ENCODE measurements at places on chromosomes 6 and 20. TPM values are rescaled to one million over a fixed set of nuclear protein-coding genes. Genes with fewer than 3 reads are reported as not detected.

Gene COL12A1
- 233 TPM for total RNA-seq

Gene RBCK1
- total RNA-seq = 98.8 TPM

Gene TCP11
- total RNA-seq = 1.6 TPM

Gene BTN2A1
- 50.8 TPM for total RNA-seq

Gene TDRD6
- not detected for total RNA-seq

DNA sequence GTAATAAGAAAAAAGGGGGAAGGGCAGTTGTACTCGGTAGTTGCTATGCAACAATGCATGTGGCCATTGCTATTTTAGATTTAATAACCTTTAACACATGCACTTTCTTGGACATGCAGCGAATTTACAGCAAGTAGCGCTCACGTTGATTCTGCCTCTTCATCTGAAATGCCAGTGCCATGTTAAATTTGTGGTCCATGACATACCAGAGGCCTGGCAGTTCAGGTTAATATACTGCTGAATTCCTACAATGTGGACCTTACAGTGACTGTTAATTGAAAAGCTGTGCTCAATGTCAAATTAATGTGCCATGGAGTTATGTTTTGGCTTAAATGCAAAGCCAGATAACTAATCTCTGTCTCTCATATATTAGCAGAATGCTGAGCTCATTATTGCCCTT, 699.7 kb downstream of the DOK5 start:
- no peak for DNase-seq

DNA sequence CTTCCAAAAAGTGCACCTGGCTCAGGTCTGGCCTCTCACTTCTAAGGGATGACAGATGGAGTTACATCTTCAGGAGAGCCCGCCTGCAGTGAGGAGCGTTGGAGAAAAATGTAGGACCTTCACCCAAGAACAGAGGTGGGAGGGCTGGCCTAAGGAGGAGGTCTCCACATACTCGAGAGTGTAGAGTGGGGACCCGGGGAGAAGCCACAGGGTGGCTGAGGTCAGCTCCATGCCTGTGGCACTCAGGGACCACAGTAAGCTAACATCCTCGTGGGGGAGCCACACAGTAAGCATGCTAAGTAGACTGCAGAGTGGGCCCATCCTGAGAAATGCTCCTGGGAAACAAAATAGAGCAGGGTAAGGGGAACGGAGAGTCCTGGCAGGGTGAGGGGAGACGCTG, 24.0 kb downstream of the AAR2 start:
- DNase-seq = no peak

DNA sequence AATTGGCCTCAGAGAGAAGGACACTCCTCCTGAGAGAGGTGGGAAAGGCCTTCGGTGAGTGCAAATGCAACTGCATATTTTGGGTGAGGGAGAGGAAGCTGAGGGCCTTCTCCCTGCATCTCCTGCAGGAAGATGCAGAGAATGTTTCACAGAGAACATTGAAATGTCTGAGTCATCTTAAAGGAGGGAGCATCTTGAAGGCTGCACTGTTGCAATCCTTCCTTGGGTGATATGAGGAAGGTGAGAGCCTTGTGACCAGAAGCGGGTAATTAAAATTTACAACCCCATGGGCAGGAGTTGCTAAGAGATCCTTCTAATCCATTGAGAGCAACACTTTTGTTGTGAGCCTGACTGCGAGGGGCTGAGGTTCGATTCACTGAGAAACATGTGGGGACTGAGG, 375.7 kb upstream of the MARCKS start:
- DNase-seq = no peak

DNA sequence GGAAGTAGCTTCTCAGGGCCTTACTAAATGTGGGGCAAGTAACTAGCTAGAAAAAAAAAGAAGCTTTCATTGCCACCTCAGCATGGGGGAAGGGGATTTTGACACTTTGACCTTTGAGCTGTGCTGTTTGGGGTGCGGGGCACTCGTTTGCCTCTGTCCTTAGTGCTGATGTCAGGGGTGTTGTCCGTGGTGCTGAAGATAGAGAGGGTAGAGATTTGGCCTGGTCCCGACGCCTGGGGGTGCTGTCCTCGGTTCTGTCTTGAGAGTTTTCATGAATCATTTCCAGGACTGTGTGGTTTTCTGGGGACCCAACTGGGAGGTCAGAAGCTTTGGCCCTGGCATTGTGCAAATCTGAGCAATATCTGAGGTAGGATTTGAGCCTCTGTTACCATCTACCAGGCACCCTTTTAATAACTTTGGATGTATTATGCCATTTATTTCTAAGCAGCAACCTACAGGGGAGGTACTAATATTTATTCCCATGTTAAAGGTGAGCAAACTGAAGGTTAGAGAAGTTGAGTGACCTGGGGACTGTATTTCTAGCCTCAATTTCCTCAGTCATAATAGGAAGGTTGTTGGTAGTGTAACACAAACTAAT, 78.0 kb downstream of the DLGAP4 start:
- DNase-seq = peak; percentile 15

Measured in SJSA1 (cell line).